ENCODE measurements at places on chromosomes 16 and 17.

DNA sequence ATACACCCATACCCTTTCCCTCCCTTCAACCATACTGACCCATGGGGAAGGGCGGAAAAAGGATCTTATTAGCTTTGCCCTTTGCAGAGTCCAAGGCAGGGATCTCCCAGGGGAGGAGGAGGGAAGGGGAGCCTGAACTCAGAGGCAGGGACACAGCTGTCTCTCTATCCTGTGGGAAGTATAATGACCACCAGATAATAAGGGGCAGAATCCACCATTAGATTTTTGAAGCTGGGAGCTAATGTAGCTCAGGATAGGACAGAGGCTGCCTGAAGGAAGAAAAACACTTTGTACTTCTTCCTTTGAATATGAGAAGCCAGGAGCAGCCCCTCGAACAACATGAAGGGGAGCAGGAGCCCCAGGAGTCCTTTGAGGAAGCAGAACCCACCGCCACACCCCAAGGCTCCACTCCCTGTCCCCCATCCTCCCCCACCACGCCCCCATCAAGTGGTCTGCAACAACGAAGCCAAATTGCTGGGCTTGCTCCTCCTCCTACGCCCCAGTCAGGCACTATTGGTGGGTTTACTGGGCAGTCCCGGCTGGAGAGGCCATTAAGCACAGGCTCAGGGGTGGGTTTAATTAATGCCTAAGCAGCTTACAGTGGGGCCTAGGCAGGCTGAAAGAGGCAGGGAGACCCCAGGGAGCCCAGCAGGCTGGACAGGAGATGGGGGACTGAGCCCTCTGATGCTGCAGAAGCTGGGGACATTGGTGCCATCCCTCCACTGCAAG, 5.3 kb downstream of the MPP2 start:
- no peak for DNase-seq

DNA sequence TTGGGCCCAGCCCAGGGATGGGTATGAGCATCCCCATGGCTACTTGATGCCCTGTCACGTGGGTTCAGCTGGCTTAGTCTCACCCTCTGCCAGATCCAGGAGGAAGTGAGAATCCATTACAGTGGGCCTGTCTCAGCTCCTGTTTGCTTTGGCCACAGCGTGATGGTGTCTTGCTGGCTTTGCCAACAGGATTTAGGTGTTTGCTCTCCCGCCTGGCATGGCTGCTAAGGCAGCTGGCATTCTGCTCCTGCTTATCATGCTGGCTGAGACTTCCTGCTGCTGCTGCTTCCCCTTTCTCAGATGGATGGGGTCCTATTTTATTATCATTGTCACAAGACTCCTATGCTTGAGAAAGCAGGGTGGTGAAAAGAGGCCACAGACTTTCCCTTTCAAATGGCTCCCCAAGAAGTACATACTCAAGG, 28.3 kb upstream of the HOXB13 start:
- no peak for DNase-seq

DNA sequence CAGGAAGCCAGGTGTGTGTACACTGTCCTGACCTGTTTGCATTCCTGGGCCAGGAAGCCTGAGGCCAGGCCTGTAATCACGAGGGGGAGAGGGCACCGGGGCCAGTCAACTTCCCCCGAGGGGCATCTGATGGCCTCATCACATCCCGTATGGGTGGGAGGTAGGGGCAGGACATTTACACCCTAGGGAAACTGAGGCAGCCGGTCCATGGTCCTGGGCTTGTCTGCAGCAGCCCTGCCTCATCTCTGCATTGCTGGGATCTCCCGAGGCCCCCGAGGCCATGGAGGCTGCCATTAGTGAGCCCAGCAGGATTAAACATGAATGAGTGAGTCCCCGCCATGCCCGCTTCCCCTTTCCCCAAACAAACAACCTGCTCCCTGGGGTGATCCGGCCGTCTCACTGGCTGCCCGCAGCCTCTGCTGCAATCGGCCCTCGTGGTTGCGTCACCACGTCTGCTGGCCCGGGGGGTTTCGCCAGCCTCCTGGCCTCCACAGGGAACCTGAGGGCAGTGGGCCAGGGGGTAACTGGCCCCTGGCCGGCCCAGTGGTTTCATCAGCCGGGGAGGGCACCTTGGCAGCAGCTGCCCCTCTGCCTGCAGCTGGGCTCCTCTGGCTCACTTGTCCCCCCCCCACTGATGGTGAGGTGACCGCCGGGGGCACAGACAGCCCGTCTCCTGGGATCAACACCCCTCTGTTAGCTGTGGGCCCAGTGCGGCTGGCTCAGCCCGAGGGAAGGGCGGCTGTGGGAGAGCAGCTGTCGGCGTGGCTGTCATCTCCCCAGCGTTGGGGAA, 88.3 kb upstream of the GSE1 start:
- DNase-seq = peak; percentile 61

- no peak for DNase-seq
These were observed 4.3 kb downstream of the AMDHD2 start for GRCh38 chr16:2524339-2524938.

- no peak for DNase-seq
These were observed 63.4 kb downstream of the CLEC16A start for GRCh38 chr16:11007714-11008280.

GRCh38 chr16:58937661-58938060, 203.5 kb upstream of the GOT2 start:
- no peak for DNase-seq

DNA sequence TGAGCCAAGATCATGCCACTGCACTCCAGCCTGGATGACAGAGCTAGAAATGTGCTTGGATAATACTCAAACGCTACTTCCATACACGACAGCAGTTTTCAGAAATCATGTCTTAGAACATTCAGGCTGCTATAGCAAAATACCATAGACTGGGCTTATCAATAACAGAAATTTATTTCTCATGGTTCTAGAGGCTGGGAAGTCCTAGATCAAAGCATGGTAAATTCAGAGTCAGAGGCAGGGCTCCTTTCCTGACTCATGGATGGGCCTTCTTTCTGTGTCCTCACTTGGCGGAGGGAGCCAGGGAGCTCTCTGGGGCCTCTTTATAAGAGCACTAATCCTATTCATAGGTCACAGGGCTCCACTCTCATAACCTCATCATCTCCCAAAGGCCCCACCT, 24.5 kb upstream of the HERPUD1 start:
- DNase-seq = no peak

- no peak for DNase-seq
These were observed 184.4 kb upstream of the CDH11 start for GRCh38 chr16:65306300-65306699.

DNA sequence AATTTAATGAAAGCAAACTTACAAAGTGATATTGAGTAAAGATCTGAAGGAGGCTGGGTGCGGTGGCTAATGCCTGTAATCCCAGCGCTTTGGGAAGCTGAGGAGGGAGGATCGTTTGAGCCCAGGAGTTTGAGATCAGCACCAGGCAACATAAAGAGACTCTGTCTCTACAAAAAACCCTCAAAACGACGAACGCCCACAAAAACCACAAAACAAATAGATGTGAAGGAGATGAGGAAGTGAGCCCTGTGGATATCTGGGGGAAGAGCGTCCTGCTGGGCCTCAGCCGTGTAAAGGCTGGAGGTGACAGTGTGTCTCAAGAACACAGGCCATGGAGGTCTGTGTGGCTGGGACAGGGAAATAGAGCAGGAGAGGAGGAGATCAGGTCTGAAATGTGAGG, 68.8 kb downstream of the ITFG1 start:
- peak; percentile 69 for DNase-seq

GRCh38 chr17:66533572-66533971, 231.2 kb downstream of the PRKCA start:
- DNase-seq = peak; percentile 92

- DNase-seq = no peak
These were observed 610 bp downstream of the RFNG start for GRCh38 chr17:82050761-82051641.

GRCh38 chr16:27426423-27427408, 24.7 kb downstream of the IL21R start:
- DNase-seq = peak; percentile 97

- DNase-seq = no peak
These were observed 74.6 kb downstream of the ZNF18 start for GRCh38 chr17:11922638-11923037.

- no peak for DNase-seq
These were observed 740 bp upstream of the ATP6V0D1 start for GRCh38 chr16:67481561-67482232.

DNA sequence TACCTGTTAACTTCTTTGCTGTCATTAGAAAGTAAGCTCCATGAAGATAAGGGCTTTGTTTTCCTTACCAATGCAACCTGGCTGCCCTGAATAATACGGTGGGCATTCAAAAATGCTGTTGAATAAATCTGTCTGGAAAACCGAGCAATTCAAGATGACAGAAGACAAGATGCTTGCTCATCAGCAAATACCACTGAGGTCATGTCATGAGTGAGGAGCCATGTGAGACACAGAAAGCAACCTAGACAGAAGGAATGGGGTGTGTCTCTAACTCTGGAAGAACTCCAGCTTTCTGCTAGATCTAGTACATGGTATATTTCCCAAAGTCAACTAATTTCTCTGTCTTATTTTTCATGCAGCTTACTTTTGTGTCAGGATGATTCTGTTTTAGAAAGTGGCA, 64.2 kb downstream of the STH start:
- peak; percentile 94 for DNase-seq

- no peak for DNase-seq
These were observed 4.8 kb downstream of the RNF213 start for GRCh38 chr17:80265205-80266068.
